Lower lobe of right lung (tissue), 2 donors: ENCODE measurements at places on chromosomes 16 and 17. TPM values are rescaled to one million over a fixed set of nuclear protein-coding genes. Genes with fewer than 3 reads are reported as not detected.

- peaks cover 17% of the 10 kb centered on the region for H3K4me1 ChIP-seq
- H3K27me3 ChIP-seq: no peaks in the 10 kb centered on the region
- no peak for DNase-seq
- H3K27ac ChIP-seq: no peak overlapping the region
These were observed 58.2 kb downstream of the PLCG2 start for GRCh38 chr16:81837312-81837751.

GRCh38 chr17:74491626-74492025 lies 25.2 kb downstream of the CD300A start:
- no peaks in the 10 kb centered on the region for H3K27me3 ChIP-seq
- no peak for DNase-seq
- no peaks in the 10 kb centered on the region for H3K36me3 ChIP-seq

Gene PRR35
- not detected for total RNA-seq

Gene IKZF3
- 7.1 TPM for total RNA-seq

Gene ERAL1
- total RNA-seq: 26.1 TPM

Gene LGALS9
- 349 TPM for total RNA-seq

Gene TP53TG3
- not detected for total RNA-seq
